ENCODE measurements at places on chromosomes 12 and 14.

- DNase-seq: no peak
- H3K36me3 ChIP-seq: no peaks in the 10 kb centered on the region
- H3K27me3 ChIP-seq: no peaks in the 10 kb centered on the region
- H3K4me3 ChIP-seq: no peak overlapping the region
- no peaks in the 10 kb centered on the region for H3K4me1 ChIP-seq
Observed at GRCh38 chr12:44582521-44582920, 293.6 kb downstream of the NELL2 start.

- peak; percentile 67 for DNase-seq
- H3K4me3 ChIP-seq: peak overlapping the region; percentile 42
- no peak overlapping the region for H3K27ac ChIP-seq
- H3K4me1 ChIP-seq: peaks cover 14% of the 10 kb centered on the region
Observed at GRCh38 chr14:77459072-77459723, 1.3 kb downstream of the AHSA1 start.

DNA sequence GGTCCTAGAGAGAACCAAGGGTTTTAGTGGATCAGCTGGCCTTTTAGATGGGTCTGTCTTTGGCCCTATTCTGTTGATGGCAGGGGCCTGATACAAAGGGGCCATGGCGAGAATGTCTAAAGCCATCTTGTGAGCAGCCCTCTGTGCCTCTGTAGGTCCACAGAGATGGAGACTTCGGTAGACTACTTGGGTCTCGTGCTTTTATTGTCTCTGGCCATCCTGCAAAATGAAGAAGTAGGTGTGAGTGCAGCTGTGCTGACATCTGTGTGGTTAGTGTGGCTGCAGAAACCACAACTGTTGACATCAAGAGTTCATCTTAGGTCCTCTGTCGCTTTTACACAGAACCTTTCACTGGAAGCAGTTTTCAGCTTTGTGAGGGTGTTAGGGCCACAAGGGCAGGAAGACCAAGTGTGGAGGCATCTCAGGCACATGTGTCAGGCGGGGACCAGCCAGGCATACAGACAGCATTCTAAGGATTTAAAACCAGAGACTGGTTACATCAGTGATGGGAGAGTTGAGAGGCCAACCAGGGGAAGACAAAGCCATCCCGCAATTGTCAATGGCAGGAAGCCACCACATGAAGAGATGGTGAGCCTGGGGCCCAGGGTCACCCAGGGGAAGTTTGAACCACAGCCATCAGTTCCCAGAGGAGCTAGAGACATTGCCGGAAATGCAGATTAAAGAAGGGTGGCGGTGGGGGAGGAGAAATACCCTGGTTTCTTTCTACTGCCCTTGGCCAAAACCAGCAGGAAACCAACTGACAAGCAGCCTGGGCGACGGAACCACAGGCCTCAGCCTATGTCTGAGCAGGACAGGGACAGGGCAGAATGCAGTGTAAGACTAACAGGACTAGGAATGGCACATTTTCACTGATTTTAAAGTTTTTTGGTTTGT, 13.0 kb upstream of the TPCN1 start:
- no peaks in the 10 kb centered on the region for H3K27me3 ChIP-seq
- DNase-seq: peak; percentile 64
- H3K4me1 ChIP-seq: no peaks in the 10 kb centered on the region
- H3K4me3 ChIP-seq: no peak overlapping the region
- no peaks in the 10 kb centered on the region for H3K36me3 ChIP-seq

DNA sequence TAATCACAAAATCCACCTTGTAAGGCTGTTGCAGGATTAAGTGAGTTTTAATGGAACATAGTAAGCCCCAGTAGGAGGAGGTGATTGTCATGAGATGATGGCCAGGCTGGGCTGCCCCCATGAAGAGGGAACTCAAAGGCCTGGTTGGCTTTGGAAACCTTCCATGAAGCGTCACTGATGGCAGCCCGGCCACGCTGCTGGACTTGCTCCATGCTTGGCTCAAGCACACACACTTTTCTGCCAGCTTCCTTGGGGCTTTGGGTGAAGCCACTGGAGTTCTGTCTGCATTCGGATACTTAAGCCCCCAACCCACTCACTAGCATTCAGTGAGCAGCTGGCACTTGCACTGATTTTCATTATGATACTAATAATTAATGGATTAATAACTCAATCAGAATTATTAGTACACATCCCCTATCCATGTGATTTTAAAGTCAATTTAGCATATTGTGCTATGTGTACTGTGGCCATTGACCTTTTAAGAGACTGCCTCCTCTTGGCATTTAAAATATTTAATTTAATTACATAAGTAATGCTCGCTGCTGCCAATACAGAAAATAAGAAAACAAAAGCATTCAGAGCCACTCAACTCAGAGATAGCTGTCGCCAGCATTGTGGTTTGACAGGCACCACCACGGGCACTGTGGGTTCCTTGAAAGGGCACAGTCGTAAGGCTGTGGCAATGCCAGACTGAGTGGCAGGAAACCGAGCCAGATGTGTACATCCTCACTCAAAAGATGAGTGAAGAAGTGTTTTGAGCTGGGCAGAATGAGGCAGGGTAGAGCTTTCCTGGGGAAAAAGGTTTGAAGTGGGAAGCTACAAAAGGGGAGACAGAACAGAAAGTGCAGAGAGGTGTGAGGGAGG, 15.9 kb downstream of the KRT85 start:
- H3K36me3 ChIP-seq: no peaks in the 10 kb centered on the region
- no peak overlapping the region for H3K4me3 ChIP-seq
- H3K27ac ChIP-seq: no peak overlapping the region
- no peak for DNase-seq

DNA sequence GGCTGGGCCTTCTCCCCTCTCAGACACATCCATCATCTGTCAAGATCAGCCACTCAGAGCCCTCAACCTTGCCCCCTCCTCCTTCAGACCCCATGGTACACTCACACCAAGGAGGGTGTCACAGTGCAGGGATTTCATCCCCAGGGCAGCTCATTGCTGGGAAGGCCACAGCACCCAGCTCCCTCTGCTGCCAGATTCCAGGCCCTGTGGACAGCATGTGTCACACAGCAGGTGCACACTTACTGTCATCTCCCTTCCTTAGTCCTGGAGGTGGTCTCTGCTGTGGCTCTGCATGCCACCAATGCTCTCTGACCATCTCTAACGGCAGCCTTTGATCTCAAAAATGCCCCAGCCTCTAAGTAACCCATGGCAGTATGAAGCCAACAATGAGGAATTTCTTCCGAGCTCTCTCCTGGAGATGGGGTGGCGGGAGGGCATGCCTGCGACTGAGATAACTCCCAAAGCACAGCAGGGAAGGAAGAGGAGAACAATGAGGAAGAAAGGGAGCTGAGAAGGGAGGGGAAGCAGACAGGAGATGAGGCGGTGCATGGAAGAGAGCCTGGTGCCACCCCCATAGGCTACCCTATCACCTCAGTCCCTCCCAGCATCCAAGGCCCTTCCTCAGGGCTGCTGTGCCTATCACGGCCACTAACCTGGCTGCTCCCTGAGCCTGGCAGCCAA, 101.0 kb downstream of the SINHCAF start:
- no peak overlapping the region for H3K4me3 ChIP-seq
- DNase-seq: no peak
- no peak overlapping the region for H3K27ac ChIP-seq
- no peaks in the 10 kb centered on the region for H3K36me3 ChIP-seq

DNA sequence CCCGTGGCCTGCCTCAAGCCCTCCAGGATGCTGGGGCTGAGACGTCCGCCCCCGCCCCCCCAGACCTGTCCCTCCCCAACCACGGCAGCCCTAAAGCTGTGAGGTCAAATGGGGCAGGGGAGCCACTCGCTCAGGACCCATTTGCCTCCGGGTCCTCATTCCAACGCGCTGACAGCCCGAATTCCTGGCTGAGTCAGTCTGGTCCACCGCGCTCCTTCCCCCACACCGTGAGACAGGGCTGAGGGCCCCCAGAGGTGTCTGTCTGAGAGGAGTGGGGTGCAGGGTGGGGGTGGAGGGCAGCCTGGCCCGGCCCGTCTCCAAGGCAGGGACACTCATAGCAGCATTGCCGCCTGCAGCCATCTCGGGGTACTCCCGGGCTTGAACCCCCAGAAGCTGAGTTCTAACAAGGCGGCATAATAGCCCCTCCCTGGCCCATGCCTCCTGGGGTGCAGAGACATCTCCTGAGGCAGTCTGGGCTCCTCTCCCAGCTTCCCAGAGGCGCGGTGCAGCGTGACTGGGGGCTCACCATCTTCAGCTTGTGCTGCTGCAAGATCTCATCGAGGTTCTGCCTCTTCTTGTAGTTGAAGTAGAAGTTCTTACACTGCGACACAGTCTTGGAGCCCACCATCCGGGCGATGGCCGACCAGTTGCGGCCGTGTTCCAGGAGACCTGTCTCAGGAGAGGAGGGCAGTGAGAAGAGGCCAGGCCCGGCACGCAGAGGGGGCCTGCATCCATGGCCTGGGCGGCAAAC, 90.5 kb downstream of the RFLNA start:
- peaks cover 24% of the 10 kb centered on the region for H3K36me3 ChIP-seq
- H3K27me3 ChIP-seq: no peaks in the 10 kb centered on the region
- no peak for DNase-seq
- peaks cover 21% of the 10 kb centered on the region for H3K4me1 ChIP-seq

- H3K4me1 ChIP-seq: peaks cover 34% of the 10 kb centered on the region
- no peak overlapping the region for H3K27ac ChIP-seq
- no peaks in the 10 kb centered on the region for H3K36me3 ChIP-seq
- H3K27me3 ChIP-seq: no peaks in the 10 kb centered on the region
- DNase-seq: no peak
- H3K4me3 ChIP-seq: no peak overlapping the region
Observed at GRCh38 chr12:65325183-65325582, 46.7 kb downstream of the MSRB3 start.

GRCh38 chr12:66242311-66242710, 53.3 kb downstream of the IRAK3 start:
- H3K27me3 ChIP-seq: no peaks in the 10 kb centered on the region
- no peak overlapping the region for H3K4me3 ChIP-seq
- H3K27ac ChIP-seq: no peak overlapping the region
- H3K4me1 ChIP-seq: peaks cover 8% of the 10 kb centered on the region
- no peak for DNase-seq

DNA sequence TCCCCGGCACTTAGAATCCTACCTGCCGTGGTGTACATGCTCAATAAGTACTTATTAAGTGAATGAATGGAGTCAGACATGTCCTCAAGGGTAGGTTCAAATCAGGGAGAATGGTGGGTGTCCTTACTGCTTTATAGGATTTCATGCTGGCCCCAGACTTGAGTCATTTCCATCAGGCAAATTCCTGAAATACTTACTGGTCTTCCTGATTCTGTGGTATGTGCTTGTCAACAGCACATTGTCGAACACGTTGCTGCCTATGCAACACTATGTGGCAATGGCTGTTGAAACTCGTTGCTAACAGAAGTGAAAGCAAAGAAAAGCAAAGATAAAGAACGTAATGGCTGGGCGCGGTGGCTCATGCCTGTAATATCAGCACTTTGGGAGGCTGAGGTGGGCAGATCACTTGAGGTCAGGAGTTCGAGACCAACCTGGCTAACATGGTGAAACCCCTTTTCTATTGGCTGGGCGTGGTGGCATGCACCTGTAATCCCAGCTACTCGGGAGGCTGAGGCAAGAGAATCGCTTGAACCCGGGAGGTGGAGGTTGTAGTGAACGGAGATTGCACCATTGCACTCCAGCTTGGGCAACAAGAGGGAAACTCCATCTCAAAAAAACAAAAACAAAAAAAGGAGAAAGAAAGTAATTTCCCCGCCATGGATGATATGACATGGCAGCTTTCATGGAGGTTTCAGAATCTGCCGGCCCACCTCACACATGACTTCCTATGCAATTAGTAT, 214.9 kb downstream of the ZFP36L1 start:
- peaks cover 4% of the 10 kb centered on the region for H3K4me1 ChIP-seq
- H3K4me3 ChIP-seq: no peak overlapping the region
- H3K36me3 ChIP-seq: no peaks in the 10 kb centered on the region
- H3K27me3 ChIP-seq: no peaks in the 10 kb centered on the region
- peak overlapping the region; percentile 70 for H3K27ac ChIP-seq
- DNase-seq: peak; percentile 69

GRCh38 chr14:35897616-35898111, 71.5 kb downstream of the BRMS1L start:
- H3K27ac ChIP-seq: no peak overlapping the region
- no peaks in the 10 kb centered on the region for H3K4me1 ChIP-seq
- DNase-seq: no peak
- H3K4me3 ChIP-seq: no peak overlapping the region
- H3K36me3 ChIP-seq: no peaks in the 10 kb centered on the region
- H3K27me3 ChIP-seq: no peaks in the 10 kb centered on the region

GRCh38 chr12:107393043-107393717, 292.4 kb upstream of the PWP1 start:
- no peak overlapping the region for H3K27ac ChIP-seq
- H3K27me3 ChIP-seq: no peaks in the 10 kb centered on the region
- peak; percentile 20 for DNase-seq

DNA sequence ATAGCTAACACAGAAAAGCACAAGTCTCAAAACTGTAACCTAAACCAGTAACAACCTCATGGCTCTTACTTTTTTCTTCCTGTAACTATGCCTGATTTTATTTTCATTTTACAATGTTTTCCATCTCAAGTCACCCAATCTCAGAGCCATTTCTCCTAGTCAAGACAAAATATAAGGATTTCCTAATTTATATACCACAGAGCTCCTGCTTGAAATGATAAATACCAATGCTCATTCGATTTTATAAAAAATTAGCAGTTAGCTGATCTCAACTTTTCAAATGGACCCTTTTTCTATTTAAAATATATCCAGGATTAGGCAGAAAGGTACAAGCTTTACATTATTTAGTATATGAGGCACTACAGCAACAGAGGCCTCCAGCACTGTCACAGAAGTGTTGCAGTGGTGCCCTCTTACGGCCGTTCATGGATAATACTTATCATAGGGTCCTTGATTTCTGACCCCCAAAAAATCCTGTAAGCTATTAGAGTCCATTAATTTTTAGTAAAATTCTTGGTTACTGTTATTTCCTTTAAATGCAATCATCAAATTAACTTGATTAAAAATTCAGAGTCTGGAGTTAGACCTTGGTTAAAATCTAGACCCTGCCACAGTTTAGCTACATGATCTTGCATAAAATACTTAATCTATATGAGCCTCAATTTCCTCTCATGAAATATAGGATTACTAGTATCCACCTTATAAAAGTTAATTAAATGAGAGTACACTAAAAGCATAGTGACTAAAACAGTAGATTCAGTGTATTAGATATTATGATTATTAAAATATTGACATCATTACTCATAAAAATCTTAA, 68.3 kb downstream of the SEC23A start:
- H3K27me3 ChIP-seq: no peaks in the 10 kb centered on the region
- peak; percentile 34 for DNase-seq
- H3K4me3 ChIP-seq: no peak overlapping the region
- peaks cover 2% of the 10 kb centered on the region for H3K4me1 ChIP-seq
- peaks cover 29% of the 10 kb centered on the region for H3K36me3 ChIP-seq

- peak; percentile 86 for DNase-seq
- no peak overlapping the region for H3K4me3 ChIP-seq
- no peaks in the 10 kb centered on the region for H3K36me3 ChIP-seq
- H3K27ac ChIP-seq: no peak overlapping the region
Observed at GRCh38 chr12:92065018-92065499, 80.6 kb downstream of the BTG1 start.

DNA sequence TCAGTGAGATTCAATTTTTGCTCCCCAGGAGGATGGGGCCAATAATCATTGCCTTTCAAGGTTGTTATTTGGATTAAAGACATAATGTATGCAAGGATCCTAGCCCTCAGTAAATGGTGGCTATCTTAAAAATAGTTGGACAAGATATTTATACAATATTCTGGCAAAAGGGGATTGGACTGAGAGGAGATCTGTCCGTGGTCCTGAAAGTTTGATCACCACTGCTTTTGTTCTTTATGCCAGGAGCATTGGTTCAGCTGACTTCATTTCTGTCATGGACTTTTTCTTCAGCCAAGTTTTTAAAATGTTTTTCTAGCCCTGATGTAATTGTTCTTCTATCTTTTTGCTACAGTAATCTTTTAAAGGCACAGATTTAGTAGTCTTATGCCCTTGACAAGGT, 70.2 kb upstream of the TCL1A start:
- H3K27me3 ChIP-seq: no peaks in the 10 kb centered on the region
- no peaks in the 10 kb centered on the region for H3K36me3 ChIP-seq
- no peak overlapping the region for H3K27ac ChIP-seq

Data from lung (tissue), 17 donors.